Osteocyte (in vitro differentiated cells): ENCODE measurements at places on chromosomes 2 and 18.

- DNase-seq: no peak
Observed at GRCh38 chr2:224930124-224930523, 112.1 kb downstream of the DOCK10 start.

DNA sequence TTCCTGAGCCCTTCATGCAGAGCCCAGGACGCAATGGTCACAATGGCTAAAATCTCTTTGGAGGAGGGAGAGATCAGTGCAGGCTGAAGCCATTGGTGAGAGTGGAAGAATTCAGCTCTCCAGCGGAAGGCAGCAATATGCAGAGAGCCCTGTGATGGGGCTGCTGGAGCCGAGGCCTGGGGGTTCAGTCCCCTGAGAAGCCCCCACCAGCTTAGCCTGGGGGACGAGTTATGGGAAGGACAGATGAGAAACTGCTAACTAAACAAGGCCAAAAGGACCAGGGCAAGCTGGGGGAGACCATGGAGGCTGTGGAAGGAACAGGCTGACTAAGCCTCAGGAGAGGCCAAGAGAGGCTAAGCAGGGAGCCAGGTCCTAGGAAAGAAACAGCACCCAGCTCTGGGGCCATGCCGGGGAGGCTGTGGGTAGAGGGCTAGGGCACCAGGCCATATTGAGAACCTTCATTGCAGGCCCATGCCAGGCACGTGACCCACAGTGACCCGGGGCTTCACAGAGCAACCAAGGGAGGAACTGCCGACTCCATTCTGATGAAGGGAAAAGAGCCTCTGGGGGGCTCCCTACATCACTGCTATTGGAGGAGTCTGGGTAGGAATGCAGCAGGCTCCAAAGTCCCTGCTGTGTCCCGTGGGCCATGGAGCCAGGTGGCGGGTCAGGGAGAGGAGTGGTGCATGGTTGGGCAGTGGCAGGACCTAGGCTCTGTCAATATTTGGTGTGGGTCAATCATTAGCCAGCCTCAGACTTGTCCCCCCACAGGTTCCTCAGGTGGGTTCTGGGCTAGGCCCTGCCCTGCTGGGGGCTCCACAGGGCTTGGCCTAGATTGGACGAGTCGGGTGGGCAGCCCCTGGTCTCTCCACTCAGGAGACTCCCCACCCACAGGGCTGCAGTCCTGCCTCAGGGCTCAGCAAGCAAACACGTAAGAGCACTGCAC is 19.8 kb downstream of the PROC start:
- peak; percentile 76 for DNase-seq

GRCh38 chr18:67511840-67512239 is 4.7 kb downstream of the DSEL start:
- no peak for DNase-seq

DNA sequence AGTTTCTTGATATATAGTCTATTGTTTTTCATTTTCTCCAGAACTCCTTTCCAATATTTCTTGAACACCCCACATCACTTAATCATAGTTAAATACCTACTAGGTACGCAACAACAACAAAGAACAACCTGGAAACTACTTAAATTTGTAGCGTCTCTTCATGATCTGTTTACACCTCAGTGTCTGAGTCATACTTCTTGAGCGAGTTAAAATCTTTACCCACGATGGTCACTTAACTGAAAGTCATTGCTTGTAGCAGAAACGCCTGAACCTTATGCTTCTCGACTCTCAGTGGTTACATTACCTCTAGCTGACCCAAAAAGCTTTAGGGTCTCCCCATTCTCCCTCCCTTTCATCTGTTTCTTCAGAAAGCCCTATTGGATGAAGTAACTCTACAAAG is 131.3 kb downstream of the EN1 start:
- DNase-seq: no peak

GRCh38 chr18:24011123-24011917 is 3.2 kb upstream of the TTC39C start:
- DNase-seq: no peak

- no peak for DNase-seq
Observed at GRCh38 chr2:108918156-108918874, 70.7 kb downstream of the EDAR start.

DNA sequence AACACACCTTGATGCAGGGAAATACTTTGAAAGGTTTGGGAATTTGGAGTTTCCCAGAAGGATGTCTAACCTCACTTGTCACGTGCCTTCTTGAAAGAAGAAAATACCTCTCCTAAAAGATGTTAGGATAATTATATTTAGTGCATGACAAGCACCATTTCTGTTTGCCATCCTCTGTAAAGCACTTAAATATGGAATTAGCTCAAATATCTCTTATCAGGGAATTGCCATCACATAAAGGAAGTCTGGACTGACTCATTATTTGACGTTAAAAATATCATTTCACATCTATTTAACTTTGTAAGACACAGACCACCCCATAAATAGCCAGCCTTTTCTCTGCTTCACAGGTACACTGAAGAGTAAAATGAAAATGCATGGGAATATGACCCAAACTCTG is 140.1 kb downstream of the STK39 start:
- DNase-seq: no peak

DNA sequence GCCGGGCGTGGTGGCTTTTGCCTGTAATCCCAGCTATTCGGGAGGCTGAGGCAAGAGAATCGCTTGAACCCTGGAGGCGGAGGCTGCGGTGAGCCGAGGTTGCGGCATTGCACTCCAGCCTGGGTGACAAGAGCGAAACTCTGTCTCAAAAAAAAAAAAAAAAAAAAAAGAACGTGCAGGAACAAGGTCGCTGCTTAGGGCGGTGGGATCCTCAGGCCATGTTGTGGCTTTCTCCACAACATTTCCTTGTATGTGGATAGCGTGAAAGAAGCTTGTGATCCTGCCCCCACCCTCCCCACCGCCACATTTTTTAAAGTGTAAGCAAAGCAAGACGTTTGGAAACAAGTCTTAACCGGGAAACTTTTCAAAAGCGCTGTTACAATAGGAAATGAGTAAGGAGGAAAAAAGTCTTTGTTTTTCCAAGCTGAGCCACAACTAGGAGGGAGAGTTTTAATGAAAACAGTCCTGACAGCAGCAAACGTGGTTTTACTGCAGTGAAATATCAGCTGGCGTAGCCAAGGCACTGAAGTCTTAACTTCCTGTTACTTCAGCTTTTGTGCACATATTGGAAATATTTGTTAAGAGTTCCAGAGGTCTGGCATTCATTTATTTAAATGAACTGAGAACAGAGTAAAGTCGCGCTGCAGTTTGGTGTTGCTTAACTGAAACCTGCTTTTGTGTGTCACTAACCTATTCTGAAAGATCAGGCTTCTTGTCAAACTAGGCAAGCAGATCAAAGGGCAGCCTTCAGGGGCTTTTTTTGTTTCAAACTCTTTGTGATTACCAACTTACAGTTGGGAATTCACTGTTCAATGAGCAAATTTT is 3.8 kb downstream of the TGIF1 start:
- no peak for DNase-seq

DNA sequence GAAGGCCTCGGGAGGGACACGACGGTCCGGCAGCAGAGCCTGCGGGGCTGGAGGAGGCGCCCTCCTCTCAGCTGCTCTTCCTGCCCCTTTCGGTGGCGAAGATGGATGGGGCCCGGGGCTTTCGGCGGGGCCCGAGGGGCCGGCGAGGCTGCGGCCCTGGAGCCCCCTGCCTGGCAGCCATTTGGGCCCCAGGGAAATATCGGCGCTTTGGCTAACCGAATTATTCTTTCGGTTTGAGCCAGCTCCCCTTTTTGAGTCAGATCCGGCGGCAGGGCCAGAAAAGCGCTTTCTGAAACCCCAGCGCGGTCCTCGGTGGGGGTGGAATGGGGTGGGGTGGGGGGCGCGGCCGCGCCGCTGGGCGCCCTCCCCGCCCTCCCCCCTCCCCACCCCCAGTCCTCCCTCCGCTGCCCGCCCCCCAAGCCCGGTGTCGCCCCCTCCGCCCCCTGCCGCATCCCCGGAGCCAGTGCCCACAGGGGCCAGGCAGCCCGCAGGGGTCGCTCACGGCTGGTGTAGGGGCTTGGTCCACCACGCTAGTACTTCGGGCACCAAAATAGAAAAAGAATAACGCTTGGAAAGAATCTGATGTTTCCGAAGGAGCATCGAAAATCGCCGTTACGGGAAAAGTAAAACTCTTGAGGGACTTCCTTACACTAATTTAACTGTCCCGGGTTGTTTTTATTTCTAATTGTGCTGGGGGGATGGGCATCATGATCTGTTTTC is 9.1 kb upstream of the ARID5A start:
- DNase-seq: no peak

GRCh38 chr2:219495531-219496122 is 3.1 kb upstream of the GMPPA start:
- DNase-seq: no peak

DNA sequence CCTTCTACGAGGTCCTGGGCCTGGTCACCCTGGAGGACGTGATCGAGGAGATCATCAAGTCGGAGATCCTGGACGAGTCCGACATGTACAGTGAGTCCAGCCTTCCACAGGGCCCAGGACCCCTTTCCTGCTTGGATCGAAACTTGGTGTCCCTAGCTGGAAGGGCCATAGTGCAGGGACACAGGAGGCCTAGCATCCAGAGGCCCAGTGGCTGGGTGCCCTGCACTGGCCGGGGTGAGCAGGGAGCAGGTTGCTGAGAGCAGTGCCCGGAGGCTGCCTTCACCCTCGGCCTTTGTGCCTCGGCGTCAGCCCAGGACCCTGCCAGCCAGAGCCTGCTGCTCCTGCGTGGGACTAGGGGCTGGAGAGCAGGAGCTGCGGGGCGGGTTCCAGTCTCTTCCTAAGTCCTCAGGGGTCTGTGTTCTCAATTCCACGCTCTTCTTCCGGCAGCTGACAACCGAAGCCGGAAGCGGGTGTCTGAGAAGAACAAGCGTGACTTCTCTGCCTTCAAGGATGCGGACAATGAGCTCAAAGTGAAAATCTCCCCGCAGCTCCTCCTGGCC is 18.9 kb upstream of the CNNM3 start:
- DNase-seq: no peak

DNA sequence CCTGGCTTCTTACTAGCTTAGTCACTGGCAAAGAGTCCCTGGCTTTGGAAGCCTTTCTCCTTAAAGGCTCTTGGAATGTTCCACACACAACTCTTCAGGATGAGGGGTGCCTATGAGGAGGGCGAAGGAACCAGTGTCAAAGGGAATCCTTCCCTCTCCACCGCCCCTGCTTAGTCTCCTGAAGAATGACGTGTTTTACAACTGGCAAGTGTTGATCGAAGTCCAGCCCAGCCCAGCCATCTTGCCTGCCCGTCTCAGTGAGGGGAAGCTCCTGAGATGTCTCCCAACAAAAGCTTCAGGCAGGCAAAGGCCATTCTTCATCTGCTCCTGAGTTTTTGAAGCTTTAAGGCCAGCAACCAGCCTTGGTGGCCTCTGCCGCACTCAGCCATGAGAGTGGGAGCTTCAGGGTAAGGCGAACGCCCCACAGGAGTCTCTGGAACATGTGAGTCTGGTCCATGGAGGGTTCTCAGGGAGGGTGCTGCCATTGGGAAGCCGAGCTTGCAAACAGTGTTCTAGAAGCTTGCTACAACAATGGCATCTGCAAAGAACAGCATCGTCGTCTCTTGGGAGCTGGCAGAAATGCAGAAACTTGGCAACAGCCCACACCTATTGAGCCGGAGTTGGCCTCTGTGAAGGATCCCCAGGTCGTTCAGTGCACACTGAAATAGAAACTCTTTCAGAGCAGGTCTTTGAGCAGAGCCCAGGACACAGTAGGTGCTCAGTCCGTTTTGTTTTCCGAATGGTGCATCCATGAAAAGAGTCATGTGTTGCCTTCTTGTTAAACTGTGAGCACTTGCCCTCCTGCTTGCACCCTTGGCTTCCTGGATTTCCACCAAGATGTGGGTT is 220.7 kb downstream of the SEPTIN10 start:
- DNase-seq: no peak

DNA sequence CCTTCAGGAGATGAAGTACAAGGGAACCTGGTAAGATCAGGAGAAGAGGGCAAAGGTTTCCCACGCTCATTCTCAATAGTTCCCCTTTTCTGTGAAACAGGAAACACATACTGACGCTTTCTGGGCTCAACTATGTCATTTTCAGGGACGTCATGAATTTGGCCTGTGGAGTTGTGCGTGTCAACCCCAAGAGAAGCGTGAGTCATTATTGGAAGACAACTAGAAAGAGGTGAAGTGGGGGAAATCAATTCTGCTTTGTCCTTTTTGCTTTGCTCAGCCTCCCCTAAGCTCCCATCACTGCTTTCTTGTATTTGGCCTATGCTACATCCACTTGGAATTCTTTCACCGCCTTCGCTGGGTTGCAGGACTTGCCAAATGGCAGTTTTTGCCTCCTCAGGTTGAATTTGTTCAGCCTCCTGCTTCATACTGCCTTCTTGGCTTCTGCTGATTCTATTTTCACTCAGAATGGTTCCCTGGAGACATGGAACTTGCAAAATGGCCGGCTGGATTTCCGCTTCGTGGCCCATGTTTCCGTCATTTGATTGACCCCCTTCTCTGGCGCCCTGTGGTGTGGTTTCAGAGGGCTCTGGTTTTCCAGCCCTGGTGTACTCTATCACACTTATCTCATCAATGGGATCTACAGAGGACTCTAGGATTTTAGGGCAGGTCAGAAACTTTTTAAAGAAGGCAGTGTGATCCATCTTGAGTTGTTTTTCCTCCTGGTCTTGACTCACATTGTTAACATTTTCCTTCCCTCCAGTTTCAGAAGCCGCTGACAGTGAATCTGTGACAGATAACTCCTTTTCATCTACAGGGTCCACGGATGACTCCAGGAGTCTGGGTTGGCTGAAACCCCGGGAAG is 93.3 kb downstream of the ALPK2 start:
- DNase-seq: no peak

DNA sequence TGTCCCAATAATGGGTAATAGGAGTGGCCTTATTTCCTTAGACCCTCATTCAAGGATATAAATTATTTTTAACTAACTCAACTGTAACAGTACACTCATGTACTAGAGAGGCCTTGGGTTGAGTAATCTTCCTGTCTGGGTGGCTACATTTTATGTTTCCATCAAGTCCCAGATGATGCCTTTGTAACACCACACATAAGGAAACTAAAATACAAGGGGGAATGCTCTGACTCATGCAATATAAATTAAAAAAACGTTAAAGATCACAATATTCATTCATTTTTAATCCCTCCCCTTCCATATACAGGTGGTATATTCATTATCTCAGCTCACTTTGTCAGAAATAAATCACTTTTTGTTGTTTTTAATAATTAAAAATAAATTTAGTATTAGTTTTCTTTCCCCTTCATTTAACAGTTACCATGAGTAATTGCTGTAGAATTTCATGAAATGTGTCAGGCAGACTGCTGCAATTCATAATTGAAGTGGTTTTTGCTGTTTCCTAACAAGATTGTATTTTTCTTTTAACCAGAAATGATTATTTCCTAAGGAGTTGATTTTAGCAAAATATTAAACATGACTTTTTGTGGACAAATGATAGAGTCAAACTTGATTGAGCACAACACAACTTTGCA is 1403.6 kb downstream of the SUCLG1 start:
- DNase-seq: no peak

GRCh38 chr2:208253600-208254117 is 1.2 kb downstream of the IDH1 start:
- DNase-seq: no peak

GRCh38 chr18:8699126-8699525 is 6.2 kb upstream of the MTCL1 start:
- DNase-seq: no peak
